ENCODE measurements at places on chromosomes 2 and 18.

DNA sequence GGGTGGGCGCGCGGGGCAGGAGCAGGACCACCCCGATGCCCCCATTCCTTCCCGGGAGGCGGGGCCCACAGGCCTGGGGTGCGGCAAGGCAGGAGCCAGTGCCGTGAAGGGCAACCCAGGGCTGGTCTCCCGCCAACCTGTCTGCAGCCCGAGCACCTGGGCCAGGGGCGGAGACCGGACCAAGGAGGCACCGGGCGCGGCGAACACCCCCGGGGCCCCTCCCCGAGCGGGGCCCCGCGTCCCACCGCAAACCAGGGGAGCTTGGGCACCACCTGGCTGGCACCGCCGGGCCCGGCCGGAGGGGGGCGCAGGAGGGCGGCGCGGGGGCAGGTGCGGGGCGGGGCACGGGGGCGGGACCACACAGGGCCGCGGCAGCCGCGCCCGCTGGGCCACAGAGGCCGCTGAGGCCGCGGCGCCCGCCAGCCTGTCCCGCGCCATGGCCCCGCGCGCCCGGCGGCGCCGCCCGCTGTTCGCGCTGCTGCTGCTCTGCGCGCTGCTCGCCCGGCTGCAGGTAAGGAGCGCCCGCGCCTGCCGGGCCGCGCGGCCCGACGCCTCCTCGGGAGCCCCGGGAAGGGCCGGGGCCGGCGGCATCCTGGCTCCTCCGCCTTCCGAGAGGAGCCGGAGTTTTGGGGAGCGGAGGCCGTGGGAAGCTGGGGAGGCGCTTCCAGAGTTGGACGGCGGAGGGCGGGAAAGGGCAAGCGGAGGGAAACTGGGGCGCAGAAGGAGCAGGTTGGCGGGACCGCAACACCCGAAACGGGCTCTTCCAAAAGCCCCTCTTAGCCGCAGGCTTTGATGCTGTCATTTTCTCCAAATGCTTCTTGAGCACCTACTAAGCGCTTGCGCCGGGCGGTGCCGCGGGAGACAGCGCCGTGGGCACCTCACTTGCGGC lies at the start of gene TNFRSF11A:
TNFRSF11A (plus strand) TSS at position 394 of the 889 bp plus-strand sequence; CDS start at position 437, 43 bp downstream.
- DNase-seq: peak; percentile 44

GRCh38 chr2:179273461-179273962 lies 8.9 kb upstream of the SESTD1 start:
- DNase-seq: no peak

DNA sequence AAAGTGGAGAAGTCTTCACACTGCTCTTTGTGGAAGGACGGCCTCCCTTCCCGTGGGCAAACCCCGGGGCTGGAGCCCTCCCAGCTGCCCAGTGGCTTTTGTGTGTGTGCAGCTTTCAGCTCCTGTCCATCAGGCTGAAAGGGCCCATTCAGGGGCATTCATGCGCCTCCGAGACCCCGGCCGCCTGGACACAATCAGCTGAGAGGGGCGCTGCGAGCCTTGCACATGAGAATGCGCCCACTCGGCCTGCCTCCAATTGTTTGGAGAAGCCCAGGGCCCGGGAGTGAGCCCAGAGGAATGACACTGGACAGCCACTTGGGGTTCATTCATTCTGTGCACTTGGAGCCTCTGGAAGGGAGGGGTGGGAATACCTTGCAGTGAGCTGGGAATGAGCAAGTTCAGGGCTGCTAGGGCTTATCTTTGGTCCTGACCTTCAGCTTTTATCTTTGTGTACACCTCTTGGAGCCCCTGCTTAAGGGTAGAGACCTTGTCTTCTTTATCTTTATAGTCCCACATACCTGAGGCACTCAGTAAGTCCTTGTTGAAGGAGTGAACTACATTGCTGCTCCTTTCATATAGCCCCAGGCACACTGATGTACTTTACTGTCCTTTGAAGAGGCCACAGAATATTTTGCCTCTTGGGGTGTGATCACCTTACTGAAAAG lies 56.5 kb downstream of the TCF7L1 start:
- no peak for DNase-seq

GRCh38 chr2:48531141-48531648 lies 1.2 kb downstream of the STON1 start:
- no peak for DNase-seq

GRCh38 chr2:127016329-127016728 lies 90.6 kb downstream of the BIN1 start:
- no peak for DNase-seq

GRCh38 chr2:44009136-44009735 lies 13.4 kb upstream of the LRPPRC start:
- no peak for DNase-seq

- DNase-seq: no peak
Measured at GRCh38 chr2:134405611-134406081, 151.8 kb downstream of the MGAT5 start.

GRCh38 chr2:112048887-112049286 lies 6.2 kb upstream of the TMEM87B start:
- DNase-seq: no peak

DNA sequence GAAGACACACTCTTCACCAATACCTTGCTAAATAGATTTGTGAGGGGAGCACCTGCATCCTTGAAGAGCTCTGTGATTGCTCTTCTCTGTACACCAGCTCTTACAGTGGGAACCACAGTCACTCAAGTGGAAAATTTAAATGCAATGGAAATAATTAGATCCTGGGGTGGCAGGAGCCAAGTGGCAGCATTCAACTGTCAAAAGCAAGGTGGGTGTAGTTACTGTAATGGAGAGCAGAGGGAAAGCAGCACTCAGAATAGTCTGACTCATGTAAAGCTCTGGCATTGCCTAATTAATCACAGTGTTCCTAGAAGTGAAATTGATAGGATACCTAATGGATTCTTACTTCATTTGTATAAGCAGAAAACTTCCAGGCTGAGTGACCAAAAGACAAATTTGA lies 245.8 kb downstream of the KCNE4 start:
- no peak for DNase-seq

GRCh38 chr2:128798502-128799283 lies 480.0 kb upstream of the HS6ST1 start:
- no peak for DNase-seq

DNA sequence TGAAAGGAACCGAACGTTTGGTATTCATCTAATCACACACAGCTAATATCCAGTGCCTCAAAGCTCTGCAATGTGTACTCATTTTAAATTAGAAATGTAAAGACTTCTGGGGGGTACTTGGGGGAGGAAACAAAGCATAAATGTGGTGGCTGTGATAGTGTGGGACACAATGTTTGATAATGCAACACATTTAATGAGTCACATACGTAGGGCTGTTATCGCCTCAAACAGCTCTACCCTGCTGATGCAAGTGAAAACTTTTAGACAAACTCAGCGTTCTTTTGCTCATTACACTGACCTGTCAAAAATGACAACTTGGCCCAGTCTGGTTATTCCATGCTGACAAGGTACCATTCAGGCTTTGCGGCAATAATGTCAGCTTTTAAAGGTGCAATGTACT lies 1227.1 kb upstream of the CELF4 start:
- no peak for DNase-seq
